ENCODE measurements at places on chromosomes 4 and X.

- DNase-seq = no peak
These were observed 89.9 kb upstream of the KCTD8 start for GRCh38 chr4:44538534-44538933.

- DNase-seq = no peak
These were observed 58.4 kb upstream of the TMEM150C start for GRCh38 chr4:82620126-82620735.

- DNase-seq = no peak
These were observed 25.3 kb downstream of the LRP2BP start for GRCh38 chr4:185370268-185370949.

GRCh38 chrX:140794642-140795041 lies 85.1 kb downstream of the LINC00632 start:
- no peak for DNase-seq

DNA sequence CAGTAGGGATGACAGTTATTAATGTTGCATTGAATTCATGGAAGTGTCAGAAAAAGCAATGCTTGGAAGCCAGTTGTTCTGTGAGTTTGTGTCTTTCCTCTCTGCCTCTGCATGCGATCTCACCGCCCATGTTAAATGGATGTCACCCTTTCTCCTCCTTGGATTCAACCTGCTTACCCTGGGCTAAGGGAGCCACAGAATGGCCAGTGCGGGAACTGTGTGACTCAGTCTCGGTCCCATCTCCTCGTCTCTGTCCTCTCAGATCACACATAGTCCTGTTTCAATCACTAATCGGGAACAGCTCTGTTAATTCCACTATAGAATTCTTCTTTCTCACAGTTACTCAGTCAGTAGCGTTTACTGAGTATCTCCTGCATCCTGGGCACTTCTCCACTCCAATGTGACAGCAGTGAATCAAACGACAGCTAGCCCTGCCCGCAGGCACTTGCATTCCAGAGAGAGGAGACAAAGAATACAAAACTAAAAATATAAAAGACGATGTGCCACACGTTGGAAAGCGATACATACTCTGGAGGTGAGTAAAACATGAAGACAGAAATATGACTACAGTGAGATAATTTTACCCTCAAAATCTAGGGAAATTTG lies 53.6 kb upstream of the TLR3 start:
- no peak for DNase-seq
